ENCODE measurements at places on chromosomes 11 and 22.

DNA sequence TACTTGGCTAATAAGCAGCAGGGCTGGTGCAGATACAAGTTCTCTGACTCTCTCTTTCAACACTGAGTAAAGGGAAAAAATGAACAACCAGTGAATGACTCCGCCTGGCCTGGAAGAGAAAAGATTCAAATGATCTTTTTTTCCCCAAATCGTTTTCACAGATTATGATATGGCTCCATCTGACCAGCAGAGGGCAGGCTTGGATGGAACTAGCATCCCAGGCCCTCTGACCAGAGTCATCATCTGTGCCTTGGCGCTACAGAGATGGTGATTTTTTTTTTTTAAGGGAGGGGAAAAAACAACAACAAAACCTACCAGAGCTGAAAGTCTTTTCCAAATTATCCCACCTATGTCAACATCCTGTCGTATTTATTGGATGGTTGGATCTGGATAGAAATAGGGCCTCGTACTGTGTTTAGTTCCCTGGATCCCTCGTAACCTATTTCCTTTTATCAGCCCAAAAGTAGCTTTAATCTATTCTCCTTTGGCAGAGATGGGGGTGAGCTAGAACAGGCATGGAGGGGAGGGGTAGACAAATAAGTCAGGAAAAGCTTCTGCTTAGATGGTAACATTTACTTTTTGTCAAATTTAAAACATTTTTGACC, 69.7 kb downstream of the PRSS23 start:
- peak; percentile 77 for DNase-seq

GRCh38 chr22:49077036-49077393, 750.7 kb downstream of the BRD1 start:
- no peak for DNase-seq

DNA sequence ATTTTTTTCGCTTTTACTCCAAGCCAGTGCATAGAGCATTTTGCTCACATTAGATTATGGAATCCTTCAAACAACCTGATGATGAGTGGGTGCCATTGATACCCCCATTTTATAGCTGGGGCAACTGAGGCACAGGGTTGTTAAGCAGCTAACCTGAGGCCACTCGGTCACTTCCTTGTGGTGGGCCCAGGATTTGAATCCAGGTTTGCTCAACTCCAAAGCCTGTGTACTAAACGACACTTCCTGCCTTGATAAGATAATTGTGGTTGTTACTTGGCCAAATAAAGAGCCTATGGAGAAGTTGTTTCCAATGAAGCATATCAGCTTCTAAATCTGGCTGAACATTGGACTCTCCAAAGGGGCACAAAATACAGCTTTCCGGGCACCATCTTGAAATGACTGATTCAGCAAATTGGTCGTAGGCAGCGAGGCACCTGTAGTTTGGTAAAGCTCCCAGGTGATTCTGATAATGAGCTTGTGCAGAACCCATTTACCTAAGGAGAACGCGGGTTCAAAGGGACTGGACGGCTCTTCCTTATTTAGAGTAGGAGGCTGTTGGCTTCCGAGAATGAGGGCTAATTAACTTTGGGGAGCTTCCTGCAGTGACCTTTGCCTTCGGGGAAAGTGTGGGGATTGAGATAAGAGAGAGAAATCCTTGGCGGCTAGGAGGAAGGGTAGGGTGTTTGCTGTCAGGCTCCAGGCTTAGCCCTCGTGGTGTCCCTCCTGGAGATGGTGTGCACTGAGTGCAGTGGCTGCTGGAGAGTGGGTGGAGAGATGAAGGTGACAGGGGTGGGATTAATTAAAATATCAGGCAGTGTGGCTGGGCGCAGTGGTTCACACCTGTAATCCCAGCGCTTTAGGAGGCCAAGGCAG, 17.5 kb upstream of the EHF start:
- no peak for DNase-seq

DNA sequence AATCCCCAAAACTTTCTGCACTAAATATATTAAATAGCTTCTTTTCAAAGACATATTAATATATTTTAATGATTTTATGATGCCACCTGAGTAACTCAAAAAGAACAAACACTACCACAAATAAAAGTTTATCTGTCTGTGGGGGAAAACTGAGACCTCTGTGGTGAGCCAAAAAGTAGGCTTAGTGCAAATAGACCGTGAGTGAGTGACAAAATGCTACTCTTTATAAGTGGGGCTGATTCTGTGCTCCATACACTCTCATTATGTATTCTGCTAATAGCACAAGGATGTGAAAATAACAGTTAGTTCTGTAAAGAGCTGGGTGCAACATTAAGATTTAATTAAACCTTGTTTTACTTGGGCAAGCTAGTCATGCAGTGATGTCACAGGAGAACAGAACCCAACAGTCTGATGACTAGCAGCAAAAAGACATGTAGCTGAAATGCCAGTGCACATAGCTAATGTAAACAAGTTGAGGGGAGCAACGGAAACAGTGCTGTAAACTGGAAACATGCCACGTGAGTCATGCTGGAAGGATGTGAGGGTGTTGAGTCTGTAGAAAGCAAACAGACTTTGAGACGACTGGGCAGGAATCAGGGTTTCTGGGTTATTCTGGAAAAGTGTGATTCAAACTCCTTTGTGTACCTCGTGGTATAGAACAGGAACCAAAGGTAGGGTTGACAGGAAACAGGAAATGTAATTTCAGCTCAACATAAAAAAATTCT, 1130.4 kb downstream of the LRRC4C start:
- no peak for DNase-seq

- DNase-seq, result no peak
Observed at GRCh38 chr22:31488988-31489617, 539 bp downstream of the EIF4ENIF1 start.

DNA sequence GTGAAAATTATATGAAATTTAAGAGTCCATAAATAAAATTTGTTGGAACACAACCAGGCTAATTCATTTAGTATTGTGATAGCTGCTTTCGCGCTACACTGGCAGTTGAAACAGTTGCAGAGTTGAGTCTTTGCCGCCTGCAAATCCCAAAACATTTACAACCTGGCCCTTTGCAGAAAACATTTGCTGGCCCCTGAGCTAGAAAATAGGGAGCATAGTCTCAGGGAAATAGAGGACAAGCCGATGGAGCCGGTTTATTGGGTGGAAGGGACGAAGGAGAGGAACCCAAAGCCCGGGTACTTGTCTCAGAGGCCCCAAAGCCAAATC, 527 bp upstream of the SAC3D1 start:
- no peak for DNase-seq

- DNase-seq, result no peak
Observed at GRCh38 chr11:109697140-109697843, 275.3 kb downstream of the C11orf87 start.

DNA sequence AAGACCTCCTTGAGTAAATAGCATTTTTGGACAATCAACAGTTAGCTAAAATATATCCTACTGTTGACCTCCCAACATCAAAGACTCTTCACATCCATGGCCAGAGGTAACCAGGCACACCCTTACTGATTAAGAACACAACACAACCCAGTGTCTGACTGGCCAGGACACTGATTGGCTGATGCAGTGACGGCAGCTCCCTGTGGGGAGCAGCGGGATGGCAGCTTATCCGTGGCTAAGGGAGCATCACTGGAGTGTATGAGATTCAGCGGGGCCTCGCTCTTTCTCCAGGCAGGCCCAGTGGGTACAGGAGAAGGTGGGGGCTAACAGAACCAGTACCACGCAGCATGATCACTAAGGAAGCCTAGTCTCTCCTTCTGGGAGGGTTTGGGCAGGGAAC, 10.3 kb upstream of the IL2RB start:
- no peak for DNase-seq

DNA sequence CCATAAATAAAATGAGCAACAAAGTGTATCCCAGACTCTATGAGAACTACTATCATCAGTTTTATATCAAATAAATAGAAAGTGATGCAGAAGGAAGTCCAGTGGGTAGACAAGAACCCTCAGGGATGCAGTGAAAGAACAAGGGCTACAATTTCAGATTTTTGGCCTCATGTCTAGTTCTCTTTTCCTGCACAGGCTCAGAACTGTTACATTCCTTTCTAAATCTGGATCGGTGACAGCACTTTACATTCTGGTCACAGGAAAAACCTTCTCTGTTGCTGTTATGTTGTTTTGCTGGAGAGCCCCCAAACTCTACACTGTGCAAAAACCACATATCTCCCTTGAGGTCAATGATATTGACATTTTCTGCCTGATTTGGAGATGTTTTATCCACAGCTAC, 108.8 kb upstream of the ANO5 start:
- no peak for DNase-seq

GRCh38 chr11:127648583-127648982, 648.0 kb upstream of the KIRREL3 start:
- no peak for DNase-seq

DNA sequence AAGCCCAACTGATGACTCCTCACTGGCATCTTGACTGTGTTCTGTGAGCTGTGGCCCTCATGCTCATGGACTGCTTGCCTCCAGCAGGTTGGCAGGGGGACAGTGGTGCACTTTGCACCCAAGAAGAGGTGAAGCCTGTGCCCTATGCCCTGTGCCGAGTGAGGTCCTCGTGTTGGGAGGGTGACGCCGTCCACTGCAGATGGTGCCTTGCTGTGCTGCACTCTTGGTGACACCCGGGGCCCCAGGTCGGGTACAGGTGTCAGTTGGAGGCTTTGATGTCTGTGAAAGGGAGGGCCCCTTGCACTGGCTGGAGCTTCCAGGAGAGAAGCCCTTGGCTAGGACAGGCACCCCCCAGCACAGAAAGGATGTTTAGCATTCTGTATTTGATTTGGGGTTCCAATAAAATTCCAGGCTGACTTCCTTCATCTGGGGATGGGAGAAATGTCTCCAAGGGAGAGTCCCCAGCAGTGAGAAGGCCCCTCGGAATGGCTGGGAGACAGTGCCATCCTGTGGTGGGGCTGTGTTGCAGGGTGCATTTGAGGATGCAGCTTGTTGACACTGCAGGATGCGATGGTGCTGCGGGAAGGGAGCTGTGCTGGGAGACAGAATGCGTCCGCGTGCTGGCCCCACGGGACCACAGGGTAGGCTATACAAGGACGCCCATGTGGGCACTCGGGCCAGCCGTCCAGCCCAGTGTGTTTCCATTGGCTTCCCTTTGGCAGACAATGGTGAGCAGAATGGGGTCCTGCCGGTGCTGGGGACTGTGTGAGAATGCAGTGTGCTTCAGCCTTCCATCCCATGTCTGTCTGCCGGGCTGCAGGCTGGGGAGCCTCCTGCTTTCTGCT, 2.5 kb upstream of the ZDHHC8 start:
- DNase-seq, result peak; percentile 41

- no peak for DNase-seq
Observed at GRCh38 chr11:69635195-69635594, 5.8 kb upstream of the CCND1 start.

DNA sequence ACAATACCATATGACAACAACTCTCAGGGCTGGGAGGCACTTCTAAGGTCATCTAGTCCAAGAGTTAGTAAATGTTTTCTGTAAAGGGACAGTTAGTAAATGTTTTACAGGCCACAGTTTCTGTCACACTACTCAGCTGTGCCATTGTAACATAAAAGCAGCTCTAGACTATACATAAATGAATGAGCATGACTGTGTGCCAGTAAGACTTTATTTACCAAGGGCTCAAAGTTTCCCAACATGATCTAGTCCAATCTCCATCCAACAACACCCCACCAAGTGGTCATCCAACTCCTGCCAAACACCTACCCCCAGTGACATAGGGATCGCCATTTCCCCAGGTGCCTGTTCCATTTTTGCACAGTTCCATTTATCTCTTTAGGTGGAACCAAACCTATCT, 12.1 kb downstream of the SERGEF start:
- no peak for DNase-seq

DNA sequence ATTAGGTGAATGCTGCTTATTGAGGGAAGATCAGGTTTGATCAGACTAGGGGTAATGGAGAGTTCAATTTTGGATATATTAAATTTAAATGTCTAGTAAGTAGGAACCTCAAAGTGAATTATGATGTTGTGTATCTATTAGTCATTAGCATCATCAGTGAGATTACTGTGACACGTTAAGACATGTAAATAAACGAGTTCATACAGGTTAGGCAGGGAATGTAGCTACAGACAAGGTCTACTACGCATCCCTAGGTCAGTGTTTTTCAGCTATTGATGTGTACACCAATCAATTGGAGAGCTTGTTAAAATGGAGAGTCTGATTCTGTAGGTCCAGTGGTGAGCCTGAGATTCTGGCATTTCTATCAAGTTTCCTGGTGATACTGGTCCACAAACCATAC, 120.1 kb upstream of the LRRC4C start:
- no peak for DNase-seq

DNA sequence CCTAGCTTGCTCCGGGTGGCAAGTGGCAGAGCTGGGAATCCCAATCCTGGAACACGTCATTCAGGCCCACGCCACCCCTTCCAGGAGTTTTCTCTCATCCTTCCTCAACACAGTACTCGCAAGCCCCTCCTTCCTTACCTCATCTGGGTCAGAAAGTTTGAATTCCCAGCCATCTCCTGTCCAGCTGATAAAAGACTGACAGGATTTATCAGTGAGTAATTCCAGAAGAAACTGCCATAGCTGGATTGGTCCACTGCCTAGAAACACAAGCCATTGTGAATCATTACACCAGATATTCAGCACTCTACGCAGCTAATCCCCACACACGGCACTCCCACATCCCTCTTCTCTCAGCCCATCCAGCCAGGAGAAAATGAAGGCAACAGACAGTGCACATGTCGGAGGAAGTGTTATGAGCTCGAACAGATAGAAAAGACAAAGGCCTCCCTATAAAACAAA, 124.0 kb downstream of the ETS1 start:
- no peak for DNase-seq

GRCh38 chr22:26453216-26453615, 24.2 kb downstream of the ASPHD2 start:
- DNase-seq, result no peak

- DNase-seq, result no peak
Observed at GRCh38 chr11:88431675-88432341, 94.3 kb upstream of the CTSC start.

DNA sequence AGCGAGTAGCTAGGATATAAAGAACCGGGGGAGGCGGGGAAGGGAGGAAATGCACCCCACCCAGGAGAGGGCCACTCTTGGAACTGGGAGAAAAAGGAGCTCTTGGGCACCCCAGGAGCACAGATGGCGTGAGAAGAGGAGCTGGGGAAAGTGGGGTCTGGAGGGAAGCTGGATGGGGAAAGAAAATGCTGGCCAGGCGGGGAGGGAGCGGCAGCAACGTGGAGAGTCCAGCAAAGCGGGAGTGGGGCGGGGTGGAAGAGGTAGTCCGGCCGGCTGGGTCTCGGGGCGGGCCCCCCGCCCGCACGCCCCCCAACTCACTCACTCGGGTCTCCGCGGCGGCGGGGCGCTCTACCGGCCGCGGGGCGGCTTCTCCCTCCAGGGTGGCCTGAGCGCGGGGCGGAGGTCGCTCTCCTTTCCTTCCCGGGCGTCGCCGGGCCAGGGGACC, 522 bp downstream of the TOB2 start:
- DNase-seq, result no peak

- no peak for DNase-seq
Observed at GRCh38 chr11:118643142-118643994, 36.0 kb downstream of the PHLDB1 start.

- DNase-seq, result no peak
Observed at GRCh38 chr11:132590986-132591385, 941.3 kb downstream of the OPCML start.
